ENCODE measurements at places on chromosomes 16 and 17.

GRCh38 chr16:51056331-51056730 is 94.7 kb downstream of the SALL1 start:
- no peak for DNase-seq

DNA sequence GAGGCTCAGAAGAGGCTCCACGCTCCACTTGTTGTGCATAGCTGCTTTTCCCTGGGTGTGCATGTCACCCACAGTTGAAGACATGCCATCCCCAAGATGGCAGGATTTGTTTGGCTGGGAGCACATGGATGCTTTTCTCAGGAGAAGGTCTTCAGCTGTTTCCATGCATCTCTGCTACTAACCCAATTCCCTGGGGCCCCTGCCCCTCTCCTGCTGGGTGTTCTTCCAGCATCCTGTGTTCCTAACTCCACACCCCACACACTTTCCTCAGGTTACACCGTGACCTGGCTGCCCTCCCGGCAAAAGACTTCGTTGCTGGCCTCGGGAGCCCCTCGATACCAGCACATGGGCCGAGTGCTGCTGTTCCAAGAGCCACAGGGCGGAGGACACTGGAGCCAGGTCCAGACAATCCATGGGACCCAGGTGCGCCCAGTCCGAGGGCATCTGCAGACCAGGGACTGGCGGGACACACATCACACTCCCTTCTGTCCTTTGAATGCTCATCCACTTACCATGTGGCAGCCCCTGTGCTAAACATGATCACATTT is 21.5 kb downstream of the ITGAL start:
- DNase-seq, result no peak

DNA sequence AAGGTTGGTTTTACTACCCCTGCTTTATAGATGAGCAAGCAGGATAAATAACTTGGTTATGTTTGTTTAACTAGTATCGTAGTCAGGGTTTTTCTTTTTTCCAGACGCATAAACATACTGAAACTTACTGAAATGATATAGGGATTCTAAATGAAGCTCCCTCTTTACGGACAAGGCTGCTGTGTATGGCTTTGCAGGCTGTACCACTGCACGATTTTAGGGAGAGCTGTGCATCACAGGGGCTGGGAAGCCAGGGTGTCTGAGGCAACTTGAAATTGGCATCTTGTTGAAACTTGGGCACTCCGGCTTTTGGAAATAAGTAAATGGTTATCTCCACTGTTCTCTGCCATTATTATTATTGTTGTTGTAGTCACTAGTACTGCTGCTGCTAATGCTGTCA is 218.1 kb upstream of the CDH8 start:
- DNase-seq, result no peak

- peak; percentile 73 for DNase-seq
Measured at GRCh38 chr16:53022374-53022773, 30.3 kb downstream of the CHD9NB start.

DNA sequence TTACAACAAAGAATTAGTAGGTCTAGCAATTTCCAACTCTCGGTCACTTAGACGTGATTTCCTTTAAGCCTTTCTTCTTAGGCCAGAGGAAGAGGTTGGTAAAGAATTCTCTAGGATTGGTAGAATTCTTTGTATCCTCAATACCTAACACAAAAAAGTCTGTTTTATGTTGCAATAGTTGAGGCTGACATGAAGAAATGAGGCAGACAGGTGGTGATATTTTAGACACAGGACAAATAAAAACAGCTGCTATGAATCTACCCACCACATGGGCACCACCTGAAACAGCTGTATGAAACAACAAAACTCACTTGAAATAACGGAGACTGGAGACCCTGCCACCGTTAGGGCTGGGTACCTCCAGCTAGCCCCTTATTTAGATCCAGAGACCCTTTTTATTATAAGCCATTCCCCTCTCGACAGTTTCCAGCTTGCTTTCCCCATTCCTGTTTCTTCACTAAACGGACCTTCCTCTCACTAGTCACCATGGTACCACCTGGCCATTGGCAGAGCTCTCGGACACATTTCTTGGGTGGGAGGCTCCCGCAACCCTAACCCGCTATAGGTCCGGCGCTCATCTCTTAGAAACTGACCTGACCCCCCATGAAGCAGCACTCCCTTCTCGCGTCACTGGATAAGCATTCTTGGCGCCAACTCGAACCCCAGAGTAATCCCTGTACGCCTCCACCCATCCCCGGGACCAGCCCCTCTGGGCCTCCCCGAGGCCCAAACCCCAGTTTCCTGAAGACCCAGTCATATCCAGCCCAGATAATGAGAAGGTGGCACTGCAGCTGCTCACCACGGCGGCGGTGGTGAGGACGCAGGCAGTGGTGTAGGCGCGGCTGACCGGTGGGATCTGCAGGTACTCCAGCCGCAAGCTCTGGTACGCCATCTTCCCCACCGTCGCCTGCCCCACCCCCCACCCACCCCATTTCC is at the start of gene DERL2:
DERL2 (minus strand) TSS at position 909 of the 936 bp plus-strand sequence; CDS start at position 892, 17 bp downstream.
- DNase-seq, result peak; percentile 27

GRCh38 chr17:48799069-48799723 is 17.8 kb downstream of the TTLL6 start:
- DNase-seq, result no peak

GRCh38 chr17:69864462-69864861 is 210.6 kb upstream of the KCNJ16 start:
- DNase-seq, result no peak

DNA sequence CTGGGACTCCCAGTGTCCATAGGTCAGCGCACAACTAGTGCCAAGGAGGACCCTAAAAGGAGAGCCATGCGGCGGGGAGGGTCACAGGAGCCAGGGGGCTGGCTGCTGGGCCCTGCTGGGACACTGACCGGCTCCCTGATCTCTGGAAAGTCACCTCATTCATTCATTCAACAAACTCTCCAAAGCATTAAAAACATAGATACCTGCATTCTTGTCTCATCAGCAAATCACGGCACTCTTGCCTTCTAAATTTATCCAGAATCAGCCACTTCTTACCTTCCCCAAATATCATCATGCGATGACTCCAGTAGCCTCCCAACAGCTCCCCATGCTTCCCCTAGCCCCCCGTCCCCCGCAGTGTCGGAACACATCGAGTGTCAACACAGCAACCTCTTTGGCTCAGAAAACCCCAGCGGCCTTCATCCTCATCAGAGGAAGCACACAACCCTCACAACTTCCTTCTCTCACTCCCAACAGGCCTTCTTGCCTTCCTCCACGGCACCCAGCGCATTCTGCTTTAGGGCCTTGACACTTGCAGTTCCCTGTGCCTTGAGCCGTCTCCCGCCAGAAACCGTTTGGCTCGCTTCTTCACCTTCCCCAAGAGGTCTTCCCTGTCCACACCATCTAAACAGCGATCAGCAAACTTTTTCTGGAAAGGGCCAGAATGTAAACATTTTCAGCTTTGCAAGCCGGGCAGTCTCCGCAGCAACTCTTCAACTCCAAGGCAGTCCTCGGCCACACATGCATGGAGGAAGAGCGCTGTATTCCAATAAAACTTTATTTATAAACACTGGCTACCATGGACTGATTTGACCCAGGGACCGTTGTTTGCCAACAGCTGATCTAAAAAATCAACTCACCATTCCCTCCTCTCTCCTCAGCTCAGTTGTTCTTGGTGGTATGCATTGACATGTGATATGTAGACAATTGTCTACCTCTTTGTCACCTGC is 119.5 kb upstream of the TNRC6C start:
- no peak for DNase-seq

DNA sequence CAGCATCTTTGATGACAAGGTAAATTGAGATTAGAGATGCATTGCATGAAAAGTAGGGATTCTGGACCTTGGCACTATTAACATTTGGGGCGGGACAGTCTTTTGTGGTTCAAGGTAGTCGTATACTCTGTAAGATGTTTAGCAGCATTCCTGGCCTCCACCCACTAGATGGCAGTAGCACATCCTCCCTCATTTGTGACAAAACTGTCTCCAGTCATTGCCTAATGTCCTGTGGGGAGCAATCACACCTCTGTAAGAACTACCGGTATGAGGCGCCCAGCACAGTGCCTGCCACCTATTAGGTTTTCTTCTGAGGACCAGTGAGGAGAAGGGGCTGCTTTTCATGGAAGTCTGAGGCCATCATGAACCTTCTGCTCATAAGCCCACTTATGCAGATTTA is 180.8 kb downstream of the RBFOX1 start:
- peak; percentile 8 for DNase-seq

- no peak for DNase-seq
Measured at GRCh38 chr17:47812146-47812920, 9.3 kb downstream of the OSBPL7 start.

DNA sequence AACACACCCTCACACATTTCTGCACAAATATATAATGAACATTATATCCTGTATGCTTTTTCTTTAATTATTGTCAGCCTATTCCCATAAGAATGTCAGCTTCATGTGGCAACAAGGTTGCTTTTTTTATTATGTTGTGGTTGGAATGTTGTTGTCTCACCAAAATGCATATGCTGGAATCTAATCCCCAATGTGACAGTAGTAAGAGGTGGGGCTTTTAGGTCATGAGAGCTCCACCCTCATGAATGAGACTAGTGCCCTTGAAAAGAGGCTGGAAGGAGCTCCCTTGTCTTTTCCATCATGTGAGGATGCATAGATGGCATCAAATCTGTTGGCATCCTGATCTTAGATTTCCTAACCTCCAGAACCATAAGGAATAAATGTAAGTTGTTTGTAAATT is 131.3 kb upstream of the IRX6 start:
- DNase-seq, result no peak

DNA sequence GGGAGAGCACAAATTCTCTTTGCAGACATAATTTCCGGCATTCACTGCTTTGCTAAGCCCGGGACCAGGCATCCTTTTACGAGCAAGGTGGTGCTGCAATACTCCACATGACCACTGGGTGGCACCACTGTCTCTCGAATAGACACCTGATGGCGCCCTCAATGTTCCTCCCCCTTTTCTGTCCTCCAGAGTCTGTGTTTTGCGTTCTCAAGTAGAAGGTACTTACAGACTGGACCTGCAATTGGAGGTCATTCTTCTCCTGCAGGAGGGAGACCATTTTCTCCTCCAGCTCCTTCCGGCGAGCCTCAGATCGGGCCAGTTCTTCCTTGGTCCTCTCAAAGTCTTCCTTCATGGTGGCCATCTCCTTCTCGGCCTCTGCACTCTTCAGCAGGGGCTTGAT is 45.2 kb downstream of the MYH13 start:
- peak; percentile 80 for DNase-seq

GRCh38 chr16:85627526-85628264 is 14.6 kb downstream of the GSE1 start:
- DNase-seq, result no peak

- peak; percentile 52 for DNase-seq
Measured at GRCh38 chr17:57811638-57812280, 38.1 kb downstream of the MRPS23 start.

DNA sequence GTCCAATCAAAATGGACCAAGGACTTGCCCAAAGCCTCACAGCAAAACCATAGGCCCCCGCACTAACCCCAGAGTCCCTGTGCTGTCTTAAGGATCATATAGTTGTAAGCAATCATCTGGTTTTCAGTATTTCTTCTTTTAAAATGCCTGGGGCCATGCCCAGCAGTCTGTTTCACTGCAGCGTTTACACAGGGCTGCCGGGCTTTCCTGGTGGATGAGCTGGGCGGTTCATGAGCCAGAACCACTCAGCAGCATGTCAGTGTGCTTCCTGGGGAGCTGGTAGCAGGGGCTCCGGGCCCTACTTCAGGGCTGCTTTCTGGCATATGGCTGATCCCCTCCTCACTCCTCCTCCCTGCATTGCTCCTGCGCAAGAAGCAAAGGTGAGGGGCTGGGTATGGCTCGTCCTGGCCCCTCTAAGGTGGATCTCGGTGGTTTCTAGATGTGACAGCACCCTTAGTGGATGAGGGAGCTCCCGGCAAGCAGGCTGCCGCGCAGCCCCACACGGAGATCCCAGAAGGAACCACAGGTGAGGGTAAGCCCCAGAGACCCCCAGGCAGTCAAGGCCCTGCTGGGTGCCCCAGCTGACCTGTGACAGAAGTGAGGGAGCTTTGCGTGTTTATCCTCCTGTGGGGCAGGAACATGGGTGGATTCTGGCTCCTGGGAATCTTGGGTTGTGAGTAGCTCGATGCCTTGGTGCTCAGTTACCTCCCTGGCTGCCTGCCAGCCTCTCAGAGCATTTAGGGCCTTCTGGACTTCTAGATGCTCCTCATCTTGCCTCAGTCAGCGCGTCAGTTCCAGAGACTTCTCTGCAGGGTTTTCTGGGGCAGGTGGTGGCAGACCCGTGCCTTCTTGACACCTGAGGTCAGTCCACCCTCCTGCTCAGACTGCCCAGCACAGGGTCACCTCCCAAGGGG is 24.8 kb upstream of the STH start:
- no peak for DNase-seq

- DNase-seq, result no peak
Measured at GRCh38 chr16:82651921-82652601, 25.3 kb downstream of the CDH13 start.

DNA sequence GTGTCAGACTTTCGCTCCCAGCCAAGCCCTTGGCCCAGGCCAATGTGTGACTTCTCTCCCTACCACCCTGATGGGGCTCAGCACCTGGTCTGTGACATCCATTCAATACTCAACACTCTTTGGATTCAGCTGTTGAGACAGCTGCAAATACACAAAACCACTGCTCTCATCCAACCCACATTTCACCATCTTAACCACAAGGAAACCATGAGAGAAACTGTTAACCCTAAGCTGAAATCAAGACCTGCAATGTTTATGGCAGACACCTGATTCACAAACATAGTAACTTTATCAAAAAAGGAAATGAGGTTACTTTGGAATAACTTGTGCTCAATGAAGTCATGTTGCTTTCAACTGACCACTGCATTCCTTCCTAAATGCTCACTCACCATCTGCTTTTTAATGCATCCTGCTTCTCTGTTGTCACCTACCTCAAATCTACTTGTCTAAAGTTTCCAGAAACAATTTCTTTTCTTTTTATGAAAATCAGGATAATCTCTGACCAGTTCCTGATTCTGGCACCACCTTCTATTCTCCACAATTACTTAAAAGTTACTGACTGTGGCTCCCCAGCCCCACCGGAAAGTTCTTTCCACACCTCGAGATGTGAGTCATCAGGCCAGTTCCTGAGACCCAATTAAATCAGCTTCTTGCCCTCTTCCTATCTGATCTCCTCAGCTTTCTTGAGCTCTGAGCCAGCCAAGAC is 88.2 kb downstream of the NOG start:
- DNase-seq, result no peak

- no peak for DNase-seq
Measured at GRCh38 chr17:8273884-8274444, 14.5 kb upstream of the RANGRF start.

Measured in HEK293T (cell line).